Activated CD4-positive, alpha-beta T cell treated with anti-CD3 and anti-CD28 coated beads, Interleukin-2, amount 50 U/mL, for 16 hours (primary cell): ENCODE measurements at places on chromosomes 12 and 14.
A peak's percentile ranks its signal among the peaks of the same experiment; 100 is the strongest.

- DNase-seq, result no peak
Measured at GRCh38 chr12:15693228-15693911, 95.8 kb downstream of the EPS8 start.

- DNase-seq, result no peak
Measured at GRCh38 chr14:68780358-68781160, 12.3 kb downstream of the ZFP36L1 start.

DNA sequence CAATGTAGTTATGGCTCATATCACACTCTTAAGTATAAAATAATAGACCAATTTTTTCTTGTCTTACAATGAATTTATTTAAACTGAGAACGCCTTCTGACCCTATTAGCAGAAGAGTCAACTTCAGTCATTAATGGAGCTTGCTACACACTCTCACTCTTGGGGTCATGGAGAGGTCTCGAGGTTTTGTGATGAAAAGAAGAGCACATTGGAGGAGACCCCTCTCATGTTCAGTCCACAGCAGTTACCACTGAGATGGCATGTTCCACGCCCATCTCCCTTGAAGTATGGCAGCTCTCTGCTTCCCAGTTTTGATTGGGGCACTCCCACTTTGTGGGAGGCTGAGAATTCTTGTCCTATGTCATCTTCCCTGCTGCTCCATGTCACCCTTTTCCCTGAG, 266.4 kb downstream of the RPS29 start:
- no peak for DNase-seq

DNA sequence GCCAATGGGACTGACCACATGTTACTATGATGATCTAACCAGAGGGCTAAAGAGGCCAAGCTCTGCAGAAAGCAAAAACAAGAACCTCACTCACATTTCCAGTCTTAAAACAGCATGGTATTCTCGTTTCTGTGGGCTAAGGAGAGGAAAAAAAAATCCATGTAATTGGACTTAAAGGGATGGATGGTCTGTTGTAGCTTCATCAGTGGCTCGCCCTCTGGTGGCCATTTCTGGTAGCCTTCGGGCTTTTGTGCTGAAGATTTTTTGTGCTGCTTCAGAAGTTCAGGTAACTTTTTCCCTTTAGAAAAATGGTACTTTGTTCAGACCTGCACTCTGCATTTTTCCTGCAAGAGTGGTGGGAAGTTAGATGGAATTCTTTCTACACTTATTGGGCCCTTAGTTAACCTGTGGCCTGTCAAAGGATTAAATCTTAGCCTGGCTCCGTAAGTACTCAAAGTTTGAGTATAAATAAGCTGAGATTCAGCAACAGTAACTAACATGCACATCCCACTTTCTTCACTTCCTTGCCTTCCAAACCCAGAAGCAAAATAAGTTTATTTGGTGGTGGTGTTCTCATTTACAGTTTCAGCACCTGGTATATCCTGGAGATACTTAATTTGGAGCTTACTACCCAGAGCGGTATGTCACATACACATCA, 22.3 kb downstream of the DCAF4 start:
- peak; percentile 52 for DNase-seq

DNA sequence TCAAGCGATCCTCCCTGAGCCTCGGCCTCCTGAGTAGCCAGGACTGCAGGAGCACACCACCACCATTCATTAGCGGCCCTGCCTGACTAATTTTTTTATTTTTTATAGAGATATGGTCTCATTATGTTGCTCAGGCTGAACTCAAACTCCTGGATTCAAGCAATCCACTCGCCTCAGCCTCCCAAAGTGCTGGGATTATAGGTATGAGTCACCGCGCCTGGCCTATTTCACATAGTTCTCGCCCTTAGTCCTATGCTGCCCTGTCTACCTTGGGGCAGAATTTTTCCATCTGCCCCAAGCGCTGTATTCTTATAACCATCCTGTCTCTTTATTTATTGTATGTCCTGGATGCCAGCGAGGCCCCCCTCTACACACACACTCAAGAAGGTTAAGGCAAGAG, 50.9 kb upstream of the BCL2L14 start:
- no peak for DNase-seq

DNA sequence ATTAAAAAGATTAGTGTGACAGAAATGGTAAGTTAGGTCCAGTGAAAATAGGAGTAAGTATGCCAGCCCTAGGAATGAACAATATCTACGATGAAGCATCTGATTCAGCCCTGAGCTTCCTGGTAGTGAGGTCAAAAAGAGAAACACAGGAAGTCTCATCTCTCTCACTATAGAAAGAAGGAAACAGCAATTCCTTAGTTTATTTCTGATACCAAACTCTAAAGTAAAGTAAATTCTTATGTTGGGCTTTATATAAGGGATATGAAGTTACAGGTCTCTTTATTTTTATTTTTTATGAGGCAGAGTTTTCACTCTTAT, 76.7 kb upstream of the RFLNA start:
- DNase-seq, result no peak

- no peak for DNase-seq
Measured at GRCh38 chr12:7503686-7504415, at the start of gene CD163. Gene CD163 (minus strand): TSS chr12:7503777. CDS start chr12:7503690, 87 bp downstream.

- no peak for DNase-seq
Measured at GRCh38 chr14:89428546-89429198, 11.6 kb upstream of the FOXN3 start.

DNA sequence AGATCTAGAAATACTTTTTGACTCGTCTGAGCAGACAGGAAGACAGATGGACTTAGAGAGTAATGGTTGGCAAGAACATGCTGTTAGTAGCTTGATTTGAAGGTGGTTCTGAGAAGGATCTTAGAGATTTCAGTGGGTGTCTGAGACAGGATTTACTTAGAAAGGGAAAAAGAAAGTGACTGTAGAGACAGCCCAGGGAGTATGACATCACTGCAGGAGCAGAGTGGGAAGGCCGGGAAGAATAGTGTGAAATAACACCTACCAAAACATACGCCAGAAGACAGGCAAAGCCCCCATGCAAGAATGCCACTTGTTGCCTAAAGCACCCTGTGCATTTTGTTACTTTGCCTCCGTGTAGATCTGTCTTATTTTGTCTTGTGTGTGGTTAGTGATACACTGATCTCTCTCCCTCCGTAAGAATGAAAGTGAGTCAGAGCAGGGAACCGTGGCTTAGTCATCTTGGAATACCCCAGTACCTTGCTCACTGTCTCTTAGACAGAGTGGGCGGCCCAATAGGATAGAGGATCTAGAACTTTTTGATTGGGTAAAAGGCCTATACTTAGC, 161.3 kb upstream of the IFNG-AS1 start:
- DNase-seq, result peak; percentile 89

DNA sequence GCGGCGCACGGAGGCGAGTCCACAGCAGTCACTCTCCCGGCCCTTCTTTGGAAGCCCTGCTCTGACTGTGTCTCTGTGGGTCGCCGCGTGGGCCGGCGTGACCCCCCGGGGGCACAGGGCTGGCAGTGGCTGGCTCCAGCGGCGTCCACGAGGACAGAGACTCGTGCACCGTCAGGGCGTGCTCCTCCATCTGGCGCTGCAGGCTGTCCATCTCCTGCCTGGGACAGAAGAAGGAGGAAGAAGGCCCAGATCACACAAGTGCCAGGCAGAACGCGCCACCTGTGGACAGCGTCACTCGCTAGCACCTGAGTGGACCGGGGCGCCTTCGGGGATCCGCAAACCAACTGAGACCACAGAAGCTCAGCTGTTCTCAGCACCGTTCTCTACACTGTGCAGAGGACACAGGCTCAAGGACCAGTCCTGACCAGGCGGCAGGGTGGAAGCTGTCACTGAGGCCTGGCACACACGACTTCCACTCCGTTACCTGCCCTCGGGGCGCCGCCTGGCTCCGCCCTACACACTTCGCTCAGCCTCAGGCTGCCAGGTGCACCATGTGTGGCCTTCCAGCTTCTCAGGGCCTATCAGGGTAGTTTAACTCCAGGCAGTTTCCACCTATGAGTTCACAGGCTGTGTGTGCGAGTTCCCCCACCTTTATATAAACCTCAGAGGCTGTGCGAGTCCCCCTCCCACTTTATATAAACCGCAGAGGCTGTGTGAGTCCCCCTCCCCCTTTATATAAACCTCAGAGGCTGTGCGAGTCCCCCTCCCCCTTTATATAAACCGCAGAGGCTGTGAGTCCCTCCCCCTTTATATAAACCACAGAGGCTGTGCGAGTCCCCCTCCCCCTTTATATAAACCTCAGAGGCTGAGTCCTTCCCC, 11.7 kb upstream of the ANKLE2 start:
- DNase-seq, result no peak

DNA sequence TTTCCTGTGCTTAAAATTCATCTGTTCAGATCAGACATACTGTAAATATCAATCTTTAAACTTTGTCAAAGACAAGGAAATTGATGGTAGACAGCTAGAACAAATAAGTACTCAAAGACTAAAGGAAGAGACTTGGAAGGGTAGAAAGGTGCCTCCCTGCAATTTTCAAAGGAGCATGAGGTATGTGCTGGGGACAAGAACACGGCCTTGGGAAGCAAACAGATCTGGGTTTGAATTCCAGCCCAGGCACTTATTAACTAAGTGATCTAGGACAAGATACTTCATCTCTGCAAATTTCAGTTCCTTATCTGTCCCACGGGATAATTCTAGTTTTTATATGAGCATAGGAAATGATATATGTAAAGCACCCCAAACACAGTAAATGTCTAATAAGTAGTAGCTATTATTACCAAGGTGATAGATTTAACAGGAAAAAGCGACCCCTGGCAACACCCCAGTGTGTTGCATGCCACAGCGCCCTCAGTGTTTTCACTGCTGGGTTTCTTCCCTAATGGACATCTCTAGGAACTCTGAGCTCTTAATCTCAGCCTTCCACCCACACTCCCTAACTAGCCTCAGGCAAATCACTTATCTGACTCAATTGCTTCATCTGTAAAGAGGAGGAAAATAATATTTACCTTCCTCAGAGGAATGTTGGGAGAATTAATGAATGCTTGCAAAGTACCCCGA, 44.7 kb upstream of the BMP4 start:
- no peak for DNase-seq

DNA sequence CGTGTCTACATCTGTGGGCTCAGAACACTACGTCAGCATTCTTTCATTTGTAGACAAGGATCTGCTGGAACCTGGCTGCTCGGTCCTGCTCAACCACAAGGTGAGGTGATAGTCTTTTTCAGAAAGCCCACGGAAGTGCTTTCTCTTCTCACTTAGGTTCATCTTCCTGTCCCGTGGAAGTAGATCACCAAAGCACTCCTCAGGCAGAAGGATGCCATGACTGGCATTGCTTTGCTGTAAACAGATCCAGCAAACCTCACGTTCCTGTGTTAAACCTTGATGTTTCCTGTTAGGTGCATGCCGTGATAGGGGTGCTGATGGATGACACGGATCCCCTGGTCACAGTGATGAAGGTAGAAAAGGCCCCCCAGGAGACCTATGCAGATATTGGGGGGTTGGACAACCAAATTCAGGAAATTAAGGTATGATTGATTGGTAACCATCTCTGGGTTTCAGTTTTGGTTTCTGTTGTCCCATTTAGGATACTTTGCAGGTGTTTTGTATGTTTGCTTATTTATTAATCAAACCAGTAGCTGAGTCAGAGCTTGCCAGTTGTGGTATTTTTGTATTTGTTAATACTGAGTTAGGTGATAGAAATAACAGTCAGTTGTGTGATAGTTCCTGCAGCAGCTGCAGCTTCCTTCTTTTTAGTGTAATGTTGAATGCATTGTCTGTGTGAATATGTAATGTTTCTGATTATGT, 7.5 kb downstream of the PSMC1 start:
- peak; percentile 48 for DNase-seq

GRCh38 chr12:110533607-110534006, 31.5 kb downstream of the RAD9B start:
- DNase-seq, result no peak

DNA sequence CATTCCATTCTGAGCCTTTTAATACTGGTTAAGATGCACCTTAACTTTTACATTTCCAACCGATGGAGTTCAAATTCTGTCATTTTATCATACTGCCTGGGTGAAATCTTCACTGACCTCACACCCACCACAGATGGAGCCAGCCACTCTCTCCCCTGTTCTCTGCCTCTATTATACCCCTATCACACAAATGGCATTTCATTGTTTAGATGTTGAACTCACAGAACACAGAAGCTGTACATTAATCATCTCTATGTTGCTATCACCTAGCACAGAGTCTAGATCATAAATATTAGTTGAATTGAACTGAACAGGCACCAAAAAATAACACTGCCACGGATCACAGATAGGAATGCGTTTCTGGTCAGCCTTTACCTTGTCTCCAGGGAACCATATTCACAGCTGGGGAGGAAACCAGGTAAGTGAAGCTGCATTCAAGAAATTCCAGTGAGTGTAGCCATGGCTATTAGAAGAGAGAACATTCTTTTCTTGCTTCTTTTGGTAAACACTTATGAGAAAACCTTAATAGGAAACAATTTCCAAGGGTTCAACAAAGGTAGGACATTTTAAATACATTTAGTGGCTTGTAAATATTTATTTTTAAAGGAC, 194.9 kb upstream of the RMST start:
- no peak for DNase-seq

DNA sequence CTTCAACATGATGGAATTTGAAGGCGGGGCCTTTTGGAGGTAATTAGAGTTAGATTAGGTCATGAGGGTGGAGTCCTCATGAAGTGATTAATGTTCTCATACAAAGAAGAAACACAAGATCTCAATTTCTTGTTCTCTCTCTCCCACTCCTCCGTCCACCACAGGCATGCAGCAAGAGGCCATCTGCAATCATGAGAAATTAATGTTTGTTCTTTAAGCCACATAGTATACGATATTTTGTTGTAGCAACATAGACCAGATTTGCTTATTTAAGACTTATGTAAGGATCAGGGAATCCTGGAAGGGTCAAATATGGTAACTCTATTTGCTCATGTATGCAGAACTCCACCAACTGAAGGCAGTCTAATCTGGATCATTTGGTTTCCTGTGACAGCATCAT, 429.0 kb downstream of the LRIG3 start:
- no peak for DNase-seq

- no peak for DNase-seq
Measured at GRCh38 chr14:53042480-53042879, 91.6 kb upstream of the FERMT2 start.

- DNase-seq, result no peak
Measured at GRCh38 chr12:96045566-96045965, 10.2 kb upstream of the LTA4H start.

DNA sequence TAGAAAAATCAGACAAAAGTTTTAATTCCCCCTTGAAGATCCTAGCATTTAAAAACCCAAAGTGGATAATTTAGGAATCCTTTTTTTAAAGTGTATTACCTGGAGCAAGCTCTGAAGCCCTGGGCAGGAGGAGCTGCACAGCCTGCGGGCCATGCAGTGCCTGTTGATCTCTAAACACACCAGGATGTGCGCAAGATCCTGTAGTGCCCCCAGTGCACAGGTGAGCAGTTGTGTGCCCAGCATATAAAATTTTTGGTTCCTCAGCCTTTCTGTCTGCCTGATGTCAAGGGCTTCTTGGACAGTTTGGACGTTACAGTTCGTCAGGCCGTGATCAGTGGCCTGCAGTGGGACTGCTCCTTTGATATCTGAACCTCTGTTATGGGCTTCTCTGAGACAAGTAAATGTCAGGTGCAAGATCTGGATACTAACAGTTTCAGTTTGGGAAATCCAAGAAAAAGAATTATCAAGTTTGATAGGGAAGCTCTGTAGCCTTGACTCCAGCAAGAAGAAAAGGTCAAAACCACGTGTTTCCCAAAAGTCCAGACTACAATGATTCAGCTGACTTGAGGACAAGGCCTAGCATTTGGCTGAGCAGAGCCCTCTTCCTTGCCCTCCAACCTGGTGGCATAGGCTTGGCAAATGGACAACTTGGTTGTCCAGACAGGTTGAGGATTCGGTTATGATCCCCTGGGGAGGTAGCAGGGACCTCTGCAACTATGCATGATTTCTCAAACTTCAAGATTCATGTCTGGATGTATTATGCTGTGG, 1.0 kb downstream of the ATXN7L3B start:
- DNase-seq, result peak; percentile 27

- DNase-seq, result no peak
Measured at GRCh38 chr14:65151609-65151956, 49.3 kb upstream of the MAX start.
